Smooth muscle cell of bladder (primary cell): ENCODE measurements at places on chromosomes 11 and 22. TPM values are rescaled to one million over a fixed set of nuclear protein-coding genes. Genes with fewer than 3 reads are reported as not detected.

TRIM64C gene
- not detected in 2 replicates for total RNA-seq

BIRC2 gene
- total RNA-seq, result 35.1 and 36.6 TPM in 2 replicates

HBB gene
- total RNA-seq, result not detected in 2 replicates

SLC1A2 gene
- total RNA-seq, result 6.2 and 6.5 TPM in 2 replicates

YAP1 gene
- total RNA-seq, result 114 and 214 TPM in 2 replicates

FAM111B gene
- total RNA-seq, result 0.37 and 1.00 TPM in 2 replicates

E2F8 gene
- not detected in 2 replicates for total RNA-seq

ZNF215 gene
- 3.1 and 4.3 TPM in 2 replicates for total RNA-seq

SLC35C1 gene
- 12.9 TPM in 2 replicates for total RNA-seq

FAT3 gene
- total RNA-seq, result 0.14 and 4.8 TPM in 2 replicates
